Heart left ventricle (tissue), 16 donors: ENCODE measurements at places on chromosomes 6 and 20. TPM values are rescaled to one million over a fixed set of nuclear protein-coding genes. Genes with fewer than 3 reads are reported as not detected.

LBP gene
- not detected for total RNA-seq

CENPW gene
- 0.60 TPM for total RNA-seq

TRAM2 gene
- total RNA-seq: 13.3 TPM

RBM24 gene
- 134 TPM for total RNA-seq

C20orf141 gene
- not detected for total RNA-seq

RIPOR3 gene
- total RNA-seq: 4.9 TPM

FAM83D gene
- total RNA-seq: 4.7 TPM

SPATS1 gene
- not detected for total RNA-seq

DLL1 gene
- total RNA-seq: 10.7 TPM

C6orf163 gene
- 1.4 TPM for total RNA-seq

CLPSL1 gene
- not detected for total RNA-seq

GRCh38 chr20:57160985-57161384 lies 105.5 kb downstream of the BMP7 start:
- DNase-seq: no peak

GRCh38 chr20:23564927-23565326 lies 3.4 kb downstream of the CST9L start:
- no peak for DNase-seq

DNA sequence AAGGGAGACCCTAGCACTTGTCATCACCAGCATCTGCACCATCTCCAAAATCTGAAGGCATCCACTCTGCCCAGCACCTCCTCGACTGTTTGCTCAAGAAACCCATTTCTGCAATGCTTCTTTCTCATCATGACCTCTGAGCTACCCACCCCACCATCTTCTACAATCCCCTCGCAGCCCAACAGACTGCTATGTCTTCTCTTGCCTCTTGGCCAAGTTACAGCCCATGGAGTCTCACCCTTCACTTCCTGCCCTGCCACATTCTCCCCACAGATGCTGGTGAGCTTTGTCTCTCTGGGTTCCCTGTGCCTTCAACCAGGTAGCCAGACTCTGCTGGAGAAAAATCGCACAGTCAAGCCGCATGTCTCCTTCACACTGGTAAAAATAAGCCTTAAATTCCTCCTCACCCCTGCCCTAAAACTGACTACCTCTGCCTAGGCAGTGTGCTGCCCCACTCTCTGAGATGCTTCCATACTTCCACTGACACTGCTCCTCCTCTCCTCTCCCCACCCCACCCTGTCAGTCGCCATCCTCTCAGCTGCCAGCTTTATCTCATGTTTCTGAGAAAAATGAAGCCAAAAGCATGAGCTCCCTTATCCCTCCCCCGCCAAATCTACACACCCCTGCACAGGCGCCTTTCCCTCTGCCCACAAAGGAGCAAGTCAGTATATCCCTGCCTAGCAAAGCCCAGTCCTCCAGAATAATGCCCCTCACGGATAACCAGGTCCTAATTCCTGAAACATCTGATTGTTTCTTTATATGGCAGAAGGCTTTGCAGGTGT lies 2.3 kb upstream of the TXNDC5 start:
- no peak for DNase-seq

DNA sequence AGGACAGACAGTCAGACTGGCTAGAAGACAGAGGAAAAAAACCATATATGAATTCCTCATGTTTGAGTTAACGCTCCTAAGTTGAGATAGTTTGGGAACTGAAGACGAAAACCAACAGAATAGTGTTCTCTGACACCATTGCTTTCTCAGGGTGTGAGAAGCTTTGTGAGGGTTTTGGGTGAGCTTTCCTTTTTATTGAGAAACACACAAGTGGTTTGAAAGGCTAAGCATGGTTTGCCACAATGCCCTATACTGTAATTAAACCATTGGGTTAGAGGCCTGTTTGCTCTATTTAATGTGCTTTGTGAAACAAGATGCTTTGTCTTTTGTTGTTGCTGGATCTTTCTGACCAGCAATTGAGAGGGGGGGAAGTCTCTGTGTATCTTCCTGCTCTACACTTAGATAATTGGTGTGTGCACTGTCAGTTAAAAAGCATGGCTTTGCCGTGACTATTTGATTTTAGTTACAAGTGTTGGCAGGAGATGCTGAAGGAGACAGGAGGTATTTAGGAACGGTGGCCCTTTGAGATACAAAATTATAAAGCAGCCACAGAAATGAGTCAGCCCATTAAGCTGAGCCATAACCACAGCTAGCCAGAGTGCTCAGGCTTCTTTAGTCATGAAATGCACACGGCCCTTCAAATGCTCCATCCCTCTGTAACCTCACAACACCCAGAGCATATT lies 273.0 kb upstream of the PREP start:
- DNase-seq: no peak

DNA sequence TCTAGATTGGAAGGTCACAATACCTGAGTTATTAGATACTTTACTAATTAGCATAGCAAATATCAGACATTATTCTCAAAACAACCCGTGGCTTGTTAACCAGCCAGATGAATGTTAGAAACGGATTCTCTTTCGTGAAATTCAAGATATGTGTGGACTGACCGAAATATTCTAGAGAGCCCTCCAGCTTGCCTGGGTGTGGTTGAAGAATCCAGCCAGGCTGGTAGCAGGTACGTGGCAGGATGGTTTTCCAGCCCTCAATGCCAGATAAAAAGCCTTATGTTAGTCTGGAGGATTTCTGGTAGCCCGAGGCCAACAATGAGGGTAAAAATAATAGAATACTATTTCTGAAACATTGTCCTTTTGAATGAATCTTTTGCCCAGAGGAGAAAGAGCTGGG lies 19.3 kb downstream of the ECT2L start:
- DNase-seq: no peak

DNA sequence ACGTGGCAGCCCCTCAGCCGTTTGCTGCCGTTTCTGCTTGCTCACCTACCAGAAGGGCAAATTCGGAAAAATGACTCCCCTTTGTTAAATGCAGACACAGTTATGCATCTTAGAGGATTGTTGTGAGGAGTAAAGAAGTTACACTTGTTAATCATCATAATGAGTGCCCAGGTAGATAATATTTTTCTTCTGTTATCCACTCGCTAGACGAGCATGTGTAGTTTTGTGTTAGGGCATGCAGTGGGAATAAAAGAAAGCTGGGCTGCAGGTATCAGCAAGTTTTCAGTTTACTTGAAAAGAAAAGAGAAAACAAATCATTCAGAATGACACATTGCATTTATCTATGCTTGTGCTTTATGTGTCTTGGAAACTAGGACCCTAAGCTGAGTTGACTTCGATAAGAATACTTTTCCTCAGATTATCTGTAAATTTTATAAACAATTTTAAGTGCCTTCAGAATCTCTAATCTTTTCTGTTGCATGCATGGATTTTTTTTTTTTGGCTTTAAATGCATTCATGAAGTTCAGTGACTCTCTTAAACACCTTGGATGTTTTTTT lies 365.3 kb downstream of the QKI start:
- DNase-seq: no peak

DNA sequence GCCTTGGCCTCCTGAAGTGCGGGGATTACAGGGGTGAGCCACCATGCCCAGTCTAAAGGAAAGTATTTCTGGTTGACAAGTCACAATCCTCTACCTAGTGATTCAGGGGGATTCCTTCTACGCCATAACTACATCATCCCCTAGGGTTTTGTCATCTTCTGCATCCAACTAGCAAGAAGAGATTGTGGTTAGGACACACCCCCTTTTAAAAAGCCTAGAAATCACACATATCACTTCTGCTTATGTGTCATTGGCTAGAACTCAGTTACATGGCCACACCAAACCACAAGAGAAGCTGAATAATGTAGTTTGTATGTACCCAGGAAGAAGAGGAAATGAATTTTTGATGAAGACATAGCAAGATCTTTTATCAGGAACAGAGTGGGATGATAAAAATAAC lies 14.7 kb upstream of the CHD6 start:
- DNase-seq: no peak

- no peak for DNase-seq
Measured at GRCh38 chr6:52081237-52081636, 6.2 kb downstream of the PKHD1 start.

DNA sequence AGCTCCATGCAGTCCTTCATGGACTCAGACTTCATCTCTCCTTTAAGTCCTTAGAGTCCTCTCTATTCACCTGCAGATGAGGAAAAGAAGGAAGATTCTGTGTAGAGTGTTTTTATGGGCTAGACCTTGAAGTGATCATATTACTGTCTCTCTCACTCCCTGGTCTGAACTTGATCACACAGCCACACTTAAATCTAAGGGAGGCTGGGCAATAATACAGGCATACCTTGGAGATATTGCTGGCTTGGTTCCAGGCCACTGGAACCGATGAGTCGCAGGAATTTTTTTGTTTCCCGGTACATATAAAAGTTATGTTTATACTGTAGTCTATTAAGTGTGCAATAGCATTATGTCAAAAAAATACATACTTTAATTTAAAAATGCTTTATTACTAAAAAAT lies 59.2 kb upstream of the FOXO3 start:
- no peak for DNase-seq

GRCh38 chr6:39706819-39707335 lies 18.3 kb downstream of the KIF6 start:
- DNase-seq: no peak

GRCh38 chr6:131946404-131946991 lies 4.7 kb downstream of the CCN2 start:
- DNase-seq: no peak

DNA sequence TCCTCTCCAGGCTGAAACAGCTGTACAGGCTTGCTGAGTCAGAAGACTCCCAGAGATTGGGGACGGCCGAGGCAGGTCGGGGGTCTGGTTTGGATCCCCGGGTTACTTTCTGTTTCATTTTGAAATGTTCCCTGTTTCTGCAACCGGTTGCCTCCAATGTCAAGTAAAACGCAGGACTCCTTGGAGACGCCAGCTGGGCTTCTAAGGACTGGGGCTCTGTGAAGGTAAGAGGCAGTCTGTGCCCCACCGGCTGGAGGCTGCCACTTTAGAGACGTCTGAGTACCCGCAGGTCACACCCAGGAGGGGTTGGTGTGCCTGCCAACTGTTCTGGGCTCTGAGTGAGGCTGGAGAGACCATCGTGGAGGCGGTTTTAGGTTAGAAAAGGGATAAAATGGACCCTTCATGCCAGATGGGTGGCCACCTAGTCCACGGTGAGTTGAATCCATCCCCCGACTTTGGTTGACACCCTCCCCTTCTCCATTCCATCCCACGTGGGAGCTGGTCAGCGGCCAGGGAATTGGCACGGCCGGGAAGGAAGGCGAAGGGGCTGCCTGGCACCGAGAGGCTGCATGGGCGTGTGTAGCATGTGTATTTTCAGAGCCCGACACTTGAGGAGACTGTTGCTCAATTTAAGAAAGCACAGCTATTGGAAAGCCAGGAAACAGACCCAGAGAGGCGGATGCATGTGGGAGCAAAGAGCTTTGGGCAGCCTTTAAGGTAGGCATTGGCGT lies 240.9 kb downstream of the PHACTR1 start:
- peak; percentile 87 for DNase-seq

- DNase-seq: no peak
Measured at GRCh38 chr6:72861935-72862432, 240.1 kb downstream of the KCNQ5 start.

DNA sequence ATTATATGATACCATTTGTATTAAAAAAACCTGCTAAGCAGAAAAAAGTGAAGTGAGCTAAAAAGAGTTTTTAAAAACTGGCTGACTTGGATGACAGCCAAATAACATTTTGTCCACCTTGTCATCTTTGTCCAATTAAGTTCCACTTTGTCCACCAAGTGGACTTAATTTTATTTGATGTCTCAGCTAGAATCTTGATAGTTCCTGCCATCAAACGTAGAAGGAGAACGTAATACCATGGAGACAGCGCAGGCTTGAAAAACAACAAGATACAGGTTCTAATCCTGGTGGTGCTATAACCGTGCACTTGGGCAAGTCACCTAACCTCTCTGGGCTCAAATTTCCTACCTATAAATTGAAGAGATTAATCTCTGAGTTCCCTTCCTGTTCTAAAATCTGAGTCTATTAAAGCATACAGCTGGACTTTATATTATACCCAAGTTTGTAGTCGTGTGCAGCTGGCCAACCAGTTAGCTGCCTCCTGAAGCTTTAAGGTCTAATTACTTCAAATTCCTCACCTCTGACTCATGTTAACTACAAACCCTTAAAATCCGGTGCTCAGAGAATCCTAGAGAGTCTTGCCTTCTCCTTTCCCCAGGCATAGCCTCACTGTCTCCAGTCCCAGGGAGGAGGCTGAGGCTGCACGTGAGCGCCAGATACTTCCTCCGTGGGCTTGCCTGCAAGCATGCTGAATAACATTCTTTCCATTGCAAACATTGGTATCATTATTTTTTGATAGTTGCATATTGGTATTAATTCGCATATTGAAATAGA lies 16.8 kb downstream of the TMEM244 start:
- no peak for DNase-seq

GRCh38 chr6:5103250-5103649 lies 18.1 kb downstream of the PPP1R3G start:
- no peak for DNase-seq

DNA sequence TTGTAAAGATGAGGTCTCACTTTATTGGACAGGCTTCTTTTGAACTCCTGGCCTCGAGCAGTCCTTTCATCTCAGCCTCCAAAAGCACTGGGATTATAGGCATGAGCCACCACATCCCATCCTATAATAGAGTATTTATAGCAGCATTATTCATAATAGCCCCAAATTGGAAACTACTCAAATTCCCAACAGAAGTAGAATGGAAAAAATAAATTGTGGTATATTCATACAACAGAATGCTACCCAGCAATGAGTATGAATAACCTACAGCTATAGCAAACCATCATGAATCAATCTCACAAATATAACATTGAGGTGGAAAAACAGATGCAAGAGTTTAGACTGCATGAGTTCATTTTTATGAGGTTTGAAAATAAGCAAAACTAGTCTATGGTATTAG lies 84.8 kb upstream of the BTBD3 start:
- DNase-seq: no peak

DNA sequence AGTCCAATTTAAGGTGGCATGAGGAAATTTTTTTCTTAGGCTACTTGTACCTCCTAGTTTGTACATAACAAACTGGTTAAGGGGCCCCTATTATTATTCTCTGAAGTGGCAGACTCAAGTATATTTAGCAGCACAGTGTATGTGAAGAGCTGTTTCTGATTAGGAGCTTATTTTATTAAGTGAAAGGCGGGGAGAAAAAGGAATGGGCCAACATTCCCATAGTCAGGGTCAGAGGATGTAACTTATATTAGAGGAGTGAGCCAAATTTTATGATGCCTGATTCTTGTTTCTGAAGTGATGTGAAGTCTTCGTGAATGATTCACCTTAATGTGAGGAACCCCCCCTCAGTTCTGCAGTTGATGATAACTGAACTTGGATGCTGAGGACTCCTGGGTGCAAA lies 2.8 kb downstream of the HECA start:
- DNase-seq: no peak

GRCh38 chr20:32033316-32033715 lies 18.7 kb upstream of the HCK start:
- no peak for DNase-seq

DNA sequence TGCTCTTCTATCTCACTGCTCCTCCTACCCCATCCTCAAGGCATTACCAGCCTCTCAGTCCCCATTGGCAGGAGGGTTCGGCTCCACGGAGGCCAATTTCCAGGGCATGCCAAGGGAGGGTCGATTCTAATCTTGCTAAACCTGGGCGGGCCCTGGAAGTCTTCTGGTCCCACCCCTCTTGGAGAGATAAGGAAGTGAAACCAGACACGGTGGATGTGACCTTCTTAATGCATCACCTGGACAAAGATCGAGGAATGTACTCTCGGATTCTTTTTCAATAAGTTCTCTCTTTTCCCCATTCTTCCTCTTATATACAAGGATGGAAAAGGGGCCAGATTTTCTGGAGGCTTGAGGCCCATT lies 112.2 kb upstream of the ARMC2 start:
- DNase-seq: no peak
